ENCODE measurements at places on chromosomes 12 and 14. TPM values are rescaled to one million over a fixed set of nuclear protein-coding genes. Genes with fewer than 3 reads are reported as not detected.

DNA sequence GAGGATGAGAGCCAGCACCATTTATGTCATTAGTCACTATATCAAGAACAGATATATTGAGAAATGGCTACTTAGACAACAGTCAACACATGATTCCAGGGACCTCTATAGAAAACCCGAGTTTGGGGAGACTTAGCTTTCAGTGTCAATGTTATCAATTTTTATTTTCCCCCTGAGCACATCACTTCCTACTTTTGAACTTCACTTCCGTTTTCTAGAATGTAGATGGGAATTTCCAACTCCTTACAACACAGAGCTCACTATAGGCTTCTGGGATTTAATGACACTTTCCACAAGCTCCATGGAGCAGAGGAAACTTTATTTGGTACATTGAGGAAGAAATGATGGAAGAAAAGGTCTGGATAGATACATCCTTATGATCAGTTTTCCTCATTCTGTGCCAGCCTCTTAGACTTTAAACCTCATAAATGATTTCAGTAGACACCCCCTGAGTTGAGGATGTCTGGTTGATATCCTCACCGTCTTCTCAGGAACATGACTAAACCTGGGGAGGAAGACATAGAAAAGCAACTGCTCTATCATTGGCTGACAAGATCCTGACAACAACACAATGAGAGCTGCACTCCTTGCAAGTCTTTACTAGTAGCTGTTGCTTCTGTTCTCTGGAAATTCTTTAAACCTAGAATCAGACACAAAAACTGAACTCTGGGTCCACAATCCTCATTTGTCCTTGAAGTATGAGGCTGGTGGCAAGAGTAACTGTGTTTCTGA is 449.4 kb upstream of the OR4E1 start:
- DNase-seq, result no peak

- DNase-seq, result no peak
These were observed 9.9 kb upstream of the ADIPOR2 start for GRCh38 chr12:1680804-1681492.

DNA sequence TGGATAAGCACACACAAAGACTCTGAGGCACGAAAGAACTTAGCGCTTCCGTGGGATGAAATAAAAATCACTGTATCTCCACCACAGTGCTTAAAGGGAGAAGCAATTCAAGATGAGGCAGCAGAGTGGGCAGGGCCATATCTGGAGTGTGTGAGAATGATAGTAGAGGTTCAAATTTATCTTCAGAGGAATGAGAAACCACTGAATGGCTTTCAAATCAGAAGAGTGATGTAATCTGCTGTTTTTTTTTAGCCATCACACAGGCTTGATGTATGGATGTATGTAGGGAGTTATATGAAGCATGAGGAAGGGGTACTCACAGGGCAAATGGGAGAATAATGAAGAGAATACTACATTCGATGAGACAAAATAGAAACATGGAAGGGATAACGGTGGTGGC is 24.1 kb downstream of the MDGA2 start:
- no peak for DNase-seq

DNA sequence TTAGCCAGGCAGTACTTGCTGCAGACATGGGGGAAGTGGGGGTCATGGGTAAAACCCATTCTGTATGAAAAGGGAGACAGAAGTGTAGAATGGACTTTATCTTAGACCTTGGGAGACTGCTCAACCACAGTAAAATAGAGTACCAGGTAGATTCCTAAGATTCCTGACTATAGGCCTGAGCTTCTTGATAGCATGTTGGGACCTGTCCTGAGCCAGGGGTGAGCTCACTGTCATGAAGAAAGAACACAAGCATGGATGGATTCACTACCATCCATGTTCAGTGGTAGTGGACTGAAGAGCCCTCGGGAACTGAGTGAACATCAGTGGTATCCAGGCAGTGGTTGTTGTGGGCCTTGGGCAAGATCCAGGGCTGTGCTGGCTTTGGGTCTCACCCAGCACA is 1003.8 kb downstream of the TMTC2 start:
- DNase-seq, result no peak

- DNase-seq, result no peak
These were observed 19.4 kb downstream of the LMO3 start for GRCh38 chr12:16586350-16587109.

GRCh38 chr14:100330388-100330931 is 7.3 kb downstream of the SLC25A47 start:
- no peak for DNase-seq

DNA sequence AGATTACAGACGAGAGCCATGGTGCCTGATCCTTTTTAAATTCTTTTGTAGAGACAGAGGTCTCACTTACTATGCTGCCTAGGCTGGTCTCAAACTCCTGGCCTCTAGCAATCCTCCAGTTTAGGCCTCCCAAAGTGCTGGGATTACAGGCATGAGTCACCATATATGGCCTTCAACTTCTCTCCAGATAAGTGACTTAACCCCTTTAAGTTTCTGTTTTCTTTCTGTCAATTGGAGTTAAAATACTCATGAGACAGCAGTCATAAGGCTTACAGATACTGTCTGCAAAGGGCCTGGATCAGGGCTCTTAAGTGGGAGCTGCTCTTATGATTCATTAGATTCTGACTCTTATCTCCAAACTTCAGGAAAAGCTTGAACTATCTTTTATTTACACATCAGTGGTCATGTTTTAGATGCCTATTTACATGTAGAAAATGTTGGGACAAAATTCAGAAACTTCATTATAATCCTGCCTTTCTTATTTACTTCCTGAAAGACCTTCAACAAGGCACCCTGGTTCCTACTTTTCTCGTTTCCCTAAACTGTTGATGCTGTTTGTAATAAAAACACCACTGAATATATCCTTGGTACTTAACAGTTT is 271.5 kb upstream of the TBX3 start:
- DNase-seq, result no peak

GRCh38 chr12:121812320-121812871 is 8.6 kb downstream of the SETD1B start:
- no peak for DNase-seq

GRCh38 chr12:7501031-7501588 is 2.5 kb downstream of the CD163 start:
- no peak for DNase-seq

DNA sequence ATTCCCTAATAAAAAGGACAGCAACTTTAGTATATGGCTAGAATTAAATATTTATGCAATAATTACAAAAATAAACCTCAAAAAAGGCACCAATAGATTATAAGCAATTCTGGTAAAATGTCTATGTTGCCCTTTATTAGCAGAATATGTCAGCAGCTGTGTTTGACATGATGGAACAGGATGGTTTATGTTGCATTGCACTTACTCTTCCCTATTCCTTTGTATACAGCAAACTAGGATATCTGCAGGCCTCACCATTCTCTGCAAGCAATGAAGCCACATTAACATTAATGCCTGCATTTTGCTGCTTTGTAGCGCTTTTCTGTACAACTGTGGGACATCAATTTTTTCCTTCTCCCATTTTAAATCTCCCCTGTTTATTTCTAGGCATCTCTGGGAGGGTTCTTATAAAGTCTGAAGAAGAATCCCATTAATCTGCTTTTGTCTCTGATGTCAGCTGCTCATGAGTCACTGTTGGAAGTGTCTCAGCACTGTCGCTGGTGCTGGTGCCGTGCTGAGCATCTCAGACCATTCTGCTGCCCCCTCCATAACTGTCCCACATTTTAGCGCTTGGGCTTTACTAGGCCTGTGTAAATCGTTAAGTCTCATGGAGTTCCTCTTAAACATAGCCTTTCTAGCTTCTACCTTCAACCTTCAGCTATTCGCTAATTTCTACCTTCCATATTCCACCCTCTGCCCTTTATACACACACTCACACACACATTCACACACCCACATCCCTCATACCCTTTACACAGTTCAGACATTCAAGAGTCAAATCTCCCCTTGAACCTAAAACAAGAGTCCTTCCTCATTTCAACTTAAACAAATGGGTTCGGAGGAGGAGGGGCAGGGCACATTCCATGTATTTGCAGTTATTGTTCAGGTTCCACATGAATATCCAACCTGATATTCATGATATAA is 64.4 kb upstream of the TRHDE start:
- no peak for DNase-seq

- no peak for DNase-seq
These were observed 6.8 kb upstream of the ASIC1 start for GRCh38 chr12:50050410-50051098.

- DNase-seq, result no peak
These were observed 21.4 kb downstream of the PACS2 start for GRCh38 chr14:105335735-105336476.

GRCh38 chr12:102503831-102504230 is 23.5 kb upstream of the IGF1 start:
- DNase-seq, result no peak

GRCh38 chr12:66679461-66680084 is 697 bp upstream of the GRIP1 start:
- no peak for DNase-seq

DNA sequence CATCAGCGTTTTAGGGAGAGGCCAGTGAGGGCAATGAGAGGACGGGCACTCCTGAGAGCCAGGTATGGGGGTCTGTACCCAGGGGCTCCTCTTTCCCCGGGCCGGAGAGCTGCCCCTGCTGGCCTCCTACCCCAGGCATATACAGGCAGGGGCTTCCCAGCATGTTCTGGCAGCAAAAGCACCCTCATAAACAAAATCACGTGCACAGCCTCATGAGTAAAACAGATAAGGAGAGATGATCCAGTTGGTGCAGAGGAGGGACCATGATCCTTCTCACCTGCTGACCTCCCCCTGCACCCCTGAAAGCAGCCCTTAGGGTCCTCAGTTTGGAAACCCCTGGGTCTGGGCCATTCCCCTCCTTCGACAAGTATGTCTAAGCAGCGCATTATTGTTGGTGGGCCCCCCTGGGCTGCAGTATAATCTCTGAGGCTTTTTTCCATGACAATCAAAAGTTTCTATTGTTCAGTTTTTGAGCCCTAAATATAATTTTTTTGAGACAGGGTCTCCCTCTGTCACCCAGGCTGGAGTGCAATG is 5.0 kb upstream of the KRT4 start:
- DNase-seq, result no peak

GRCh38 chr12:130728158-130729058 is 12.3 kb upstream of the RIMBP2 start:
- DNase-seq, result no peak

DNA sequence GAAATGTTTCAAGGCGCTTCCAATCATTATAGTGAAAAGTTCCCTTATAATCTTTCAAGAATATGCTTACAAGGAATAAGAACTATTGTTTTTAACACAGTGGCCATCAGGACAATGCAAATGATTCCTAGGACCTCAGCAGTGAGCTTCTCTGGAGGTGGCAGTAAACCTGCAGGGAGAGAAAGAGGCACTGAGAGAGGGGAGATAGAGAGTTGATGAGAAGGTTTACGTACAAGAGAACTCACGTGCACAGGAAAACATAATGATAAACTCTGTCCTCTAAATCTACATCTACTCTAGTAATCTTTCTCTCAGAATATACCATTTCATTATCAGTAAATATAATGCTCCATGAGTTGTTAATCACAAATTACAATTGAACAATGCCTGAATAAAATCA is 715 bp downstream of the KLRC4 start:
- DNase-seq, result no peak

DNA sequence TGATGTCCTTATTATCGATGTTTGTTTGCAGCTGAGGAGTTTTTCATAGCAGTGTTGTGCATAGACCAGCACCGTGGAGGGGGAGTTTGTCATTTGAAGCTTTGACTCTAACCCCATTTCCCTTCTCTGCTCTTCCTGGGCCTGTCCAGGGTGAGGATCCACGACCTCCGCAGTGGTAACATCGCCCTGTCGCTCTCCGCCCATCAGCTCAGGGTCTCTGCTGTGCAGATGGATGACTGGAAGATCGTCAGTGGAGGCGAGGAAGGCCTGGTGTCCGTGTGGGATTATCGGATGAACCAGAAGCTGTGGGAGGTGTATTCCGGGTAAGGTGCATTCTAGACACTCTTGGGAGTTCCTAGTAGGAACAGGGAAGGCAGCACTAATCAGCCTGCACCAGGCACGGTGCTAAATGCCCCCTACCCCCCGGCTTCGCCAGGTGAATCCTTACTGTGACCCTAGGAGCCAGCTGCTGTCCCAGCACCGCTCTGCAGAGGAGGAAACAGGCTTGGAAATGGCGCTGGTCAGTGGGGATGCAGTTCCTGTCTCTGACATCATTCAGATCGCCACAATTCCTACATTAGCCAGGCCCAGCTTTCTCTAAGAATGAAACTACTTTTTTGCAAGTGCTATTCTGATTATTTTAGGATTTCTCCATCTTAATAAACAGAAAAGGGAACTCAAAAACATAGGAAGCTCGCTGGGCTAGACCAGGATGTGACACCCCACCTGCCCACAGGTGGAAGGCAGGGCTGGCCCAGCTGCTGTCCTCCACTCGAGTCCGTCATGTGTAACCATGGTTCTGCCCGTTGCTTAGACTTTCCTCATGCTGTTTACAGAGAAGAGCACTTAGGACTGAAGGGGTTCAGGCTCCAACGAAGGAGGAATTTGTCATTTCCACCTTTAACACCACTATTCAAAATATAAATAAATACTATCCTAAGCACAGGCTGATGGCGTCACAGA is 74.9 kb downstream of the TESC start:
- no peak for DNase-seq

- no peak for DNase-seq
These were observed 21.0 kb downstream of the HECTD4 start for GRCh38 chr12:112361271-112361670.

- DNase-seq, result no peak
These were observed 624.1 kb upstream of the FOXG1 start for GRCh38 chr14:28142400-28143015.

- no peak for DNase-seq
These were observed 241.0 kb downstream of the ASCL1 start for GRCh38 chr12:103198499-103198898.

GRCh38 chr12:97177481-97177880 is 270.4 kb downstream of the NEDD1 start:
- no peak for DNase-seq

DNA sequence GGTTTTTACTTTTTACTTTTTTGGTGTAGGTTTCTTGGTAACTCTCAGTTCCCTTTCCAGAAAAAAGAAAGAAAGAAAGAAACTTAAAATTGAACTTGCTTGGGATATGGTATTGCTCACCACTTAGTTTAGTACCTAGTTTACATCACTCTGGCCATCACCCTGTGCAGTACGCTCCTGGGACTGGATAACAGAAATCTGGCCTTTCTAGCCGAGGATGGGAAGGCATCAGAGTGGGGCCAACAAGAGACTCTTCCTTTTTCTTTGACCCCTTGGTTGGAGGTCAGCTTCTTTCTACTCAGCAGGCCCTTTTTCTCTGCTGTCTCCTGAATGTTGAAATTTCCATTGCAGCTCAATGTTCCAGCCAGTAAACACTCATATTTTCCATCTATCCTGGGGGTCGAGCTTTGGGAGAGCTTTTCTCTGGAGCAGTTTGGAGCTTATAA is 156.6 kb downstream of the TGFB3 start:
- DNase-seq, result no peak

- no peak for DNase-seq
These were observed 1.3 kb upstream of the TBX5 start for GRCh38 chr12:114406984-114407841.

- DNase-seq, result no peak
These were observed 31.6 kb upstream of the NUDT14 start for GRCh38 chr14:105212541-105213300.

GRCh38 chr12:6526201-6526600 is 8.1 kb upstream of the GAPDH start:
- DNase-seq, result no peak

- no peak for DNase-seq
These were observed 50.4 kb upstream of the OVCH1 start for GRCh38 chr12:29547864-29548263.

Gene OLR1
- polyA plus RNA-seq, result 1.2 TPM

Gene P2RX2
- polyA plus RNA-seq, result 1.6 TPM

Gene NEUROD4
- not detected for polyA plus RNA-seq

Gene SLC39A5
- 3.0 TPM for polyA plus RNA-seq

Gene ADAMTS20
- 0.35 TPM for polyA plus RNA-seq
